Ascending aorta (tissue), 2 donors: ENCODE measurements at places on chromosomes 12 and 14.

DNA sequence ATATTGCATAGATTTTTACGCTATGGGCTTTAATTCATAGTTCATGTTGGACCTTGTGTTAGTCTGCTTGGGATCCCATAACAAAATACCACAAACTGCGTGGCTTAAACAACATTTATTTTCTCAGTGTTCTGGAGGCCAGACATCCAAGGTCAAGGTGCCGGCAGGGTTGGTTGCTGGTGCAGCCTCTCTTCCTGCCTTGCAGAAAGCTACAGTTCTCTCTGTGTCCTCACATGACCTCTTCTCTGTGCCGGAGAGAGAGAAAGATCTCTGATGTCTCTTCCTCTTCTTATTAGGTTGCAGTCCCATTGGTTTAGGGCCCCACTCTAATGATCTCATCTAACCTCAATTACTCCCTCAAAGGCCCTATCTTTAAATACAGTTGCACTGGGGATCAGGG lies 170.5 kb downstream of the IPO8 start:
- no peak for DNase-seq

DNA sequence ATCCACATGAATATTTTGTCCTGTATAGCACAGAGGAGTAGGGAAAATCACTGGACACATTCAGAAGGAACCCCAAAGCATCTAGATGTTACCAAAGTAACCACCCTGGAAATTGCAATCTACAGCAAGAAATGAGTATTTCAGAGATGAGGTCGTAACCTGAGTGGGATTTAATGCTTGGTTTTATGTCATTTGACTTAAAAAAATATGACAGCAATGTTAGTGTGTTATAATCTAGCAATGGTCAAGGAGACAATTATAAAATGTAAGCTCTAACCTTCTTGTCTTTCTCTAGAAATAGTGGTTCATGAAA lies 256.6 kb downstream of the NAV3 start:
- no peak for DNase-seq

- no peak for DNase-seq
These were observed 33.7 kb downstream of the FGFR1OP2 start for GRCh38 chr12:26971963-26972362.

- no peak for DNase-seq
These were observed 18.2 kb upstream of the RNASE12 start for GRCh38 chr14:20609215-20610001.

DNA sequence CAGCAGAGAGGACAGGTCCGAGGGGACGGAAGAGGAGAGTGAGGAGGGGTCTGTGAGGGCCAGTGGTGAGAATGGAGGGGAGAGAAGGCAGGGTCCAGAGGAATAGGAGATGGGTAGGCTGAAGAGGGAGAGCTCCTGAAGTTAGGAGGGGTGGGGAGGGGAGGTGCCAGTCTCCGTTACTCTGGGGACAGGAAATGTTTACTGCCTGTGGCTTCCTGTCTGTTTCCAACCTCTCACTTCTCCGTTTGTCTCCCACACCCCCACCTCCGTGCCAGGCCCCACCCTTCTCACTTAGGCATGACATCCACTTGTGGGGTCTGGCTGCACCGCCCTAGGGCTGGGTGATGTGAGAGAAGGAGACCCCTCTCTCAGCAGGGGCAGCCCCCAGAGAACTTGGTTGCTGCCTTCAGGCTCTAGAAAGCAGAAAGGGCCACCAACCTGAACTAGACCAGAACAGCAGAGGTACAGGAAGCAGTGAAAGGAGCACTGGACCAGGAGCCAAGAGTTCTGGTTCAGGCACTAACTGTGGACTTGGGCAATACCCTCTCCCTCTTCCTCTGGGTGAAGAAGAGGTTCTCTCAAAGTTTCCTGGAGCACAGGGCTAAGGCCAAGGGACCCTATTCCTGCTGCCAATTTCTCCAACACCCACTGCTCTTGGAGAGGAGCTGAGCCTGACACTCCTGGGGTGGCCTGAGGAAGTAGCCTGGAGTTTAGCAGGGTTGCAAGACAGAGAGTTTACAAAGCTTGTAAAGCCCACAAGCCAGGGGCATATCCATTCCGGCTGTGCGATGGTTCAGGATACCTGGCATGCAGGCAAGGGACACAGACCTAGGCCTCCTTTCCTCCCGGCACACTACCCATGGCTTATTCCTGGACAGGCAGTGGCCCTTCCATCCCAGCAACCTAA lies 5.5 kb downstream of the ITGA5 start:
- no peak for DNase-seq
